Activated T-cell treated with anti-CD3 and anti-CD28 coated beads for 48 hours (primary cell): ENCODE measurements at places on chromosomes 5 and 9.
A peak's percentile ranks its signal among the peaks of the same experiment; 100 is the strongest.

DNA sequence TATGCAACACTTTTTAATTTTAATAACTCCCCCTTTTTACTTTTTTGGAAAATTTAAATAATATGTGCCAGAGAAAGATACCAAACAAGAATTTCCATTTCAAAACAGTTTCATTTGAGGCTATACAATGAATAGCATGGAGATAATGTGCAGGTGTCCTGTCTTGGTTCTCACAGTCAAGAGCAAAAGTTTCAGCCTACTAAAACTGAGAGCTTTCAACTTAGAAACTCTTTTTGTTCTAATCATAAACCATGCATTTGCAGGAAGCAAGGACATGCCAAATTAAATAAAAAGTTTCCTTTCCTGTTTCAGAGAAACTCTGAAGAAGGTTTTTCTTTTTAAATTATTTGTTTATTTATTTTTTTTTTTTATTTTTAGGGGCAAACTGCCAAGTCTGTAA, 1165.6 kb upstream of the SEMA6A start:
- DNase-seq: no peak

GRCh38 chr5:116178925-116179324, 94.1 kb downstream of the COMMD10 start:
- DNase-seq: no peak

GRCh38 chr9:1272488-1272887, 222.3 kb downstream of the DMRT2 start:
- DNase-seq: no peak

GRCh38 chr5:16930496-16930895, 5.6 kb downstream of the MYO10 start:
- DNase-seq: no peak

DNA sequence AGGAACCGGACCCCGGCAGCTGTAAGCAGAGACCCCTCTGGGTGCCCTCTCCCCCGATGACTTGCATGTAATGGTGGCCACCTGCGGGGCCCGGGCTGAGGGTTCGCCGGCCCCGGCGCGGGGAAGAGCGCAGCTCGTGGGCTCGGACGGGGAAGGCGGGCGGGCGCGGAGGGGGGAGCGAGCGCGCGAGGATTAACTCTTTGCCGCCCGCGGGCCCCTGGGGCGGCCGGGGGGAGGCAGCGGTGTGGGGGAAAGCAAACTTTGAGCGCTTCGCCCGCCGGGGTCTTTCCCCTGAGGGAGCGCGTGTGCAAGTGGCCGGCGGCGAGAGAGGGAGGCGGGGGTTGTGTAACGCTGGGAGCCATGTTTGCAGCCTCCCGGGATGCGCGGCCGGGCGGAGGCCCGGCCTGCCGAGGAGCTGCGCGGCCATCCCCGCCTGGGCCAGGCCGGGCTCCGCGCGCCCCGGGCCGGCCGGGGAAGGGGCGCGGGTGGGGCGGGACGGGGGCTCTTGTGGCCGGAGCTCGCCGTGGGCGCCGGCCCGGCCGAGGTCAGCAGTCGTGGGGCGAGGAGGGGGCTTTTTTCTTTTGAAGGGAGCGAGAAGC, 547 bp downstream of the ANP32B start:
- DNase-seq: peak; percentile 45

DNA sequence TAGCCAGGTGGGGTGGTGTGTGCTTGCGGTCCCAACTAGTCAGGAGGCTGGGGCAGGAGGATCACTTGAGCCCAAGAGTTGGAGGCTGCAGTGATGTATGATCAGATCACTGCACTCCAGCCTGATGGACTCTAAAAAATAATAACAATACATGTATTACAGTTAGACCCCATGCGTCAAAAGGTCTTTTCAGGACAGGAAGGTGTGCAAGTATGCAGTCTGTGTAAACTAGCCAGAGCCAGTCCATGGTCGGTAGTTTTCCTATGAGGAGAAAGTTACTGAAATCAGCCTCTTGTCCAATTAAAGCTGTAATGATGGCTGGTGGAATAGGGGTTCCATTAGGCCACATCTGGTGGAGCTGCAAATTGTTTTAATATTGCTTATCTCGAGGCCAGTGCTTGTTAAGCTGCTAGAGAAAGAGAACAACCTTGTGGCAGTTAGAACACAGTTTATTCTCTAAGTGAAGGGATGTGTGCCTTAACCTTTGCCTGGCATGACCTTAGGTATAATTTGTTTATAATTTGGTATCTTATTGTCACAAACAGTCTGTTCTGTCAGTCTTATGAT, 1.5 kb upstream of the STOM start:
- no peak for DNase-seq

GRCh38 chr5:134649163-134649835, 714 bp downstream of the SEC24A start:
- DNase-seq: no peak

GRCh38 chr5:156476678-156477077, 149.7 kb downstream of the SGCD start:
- no peak for DNase-seq

GRCh38 chr9:81656004-81656403, 33.3 kb downstream of the TLE1 start:
- DNase-seq: no peak

DNA sequence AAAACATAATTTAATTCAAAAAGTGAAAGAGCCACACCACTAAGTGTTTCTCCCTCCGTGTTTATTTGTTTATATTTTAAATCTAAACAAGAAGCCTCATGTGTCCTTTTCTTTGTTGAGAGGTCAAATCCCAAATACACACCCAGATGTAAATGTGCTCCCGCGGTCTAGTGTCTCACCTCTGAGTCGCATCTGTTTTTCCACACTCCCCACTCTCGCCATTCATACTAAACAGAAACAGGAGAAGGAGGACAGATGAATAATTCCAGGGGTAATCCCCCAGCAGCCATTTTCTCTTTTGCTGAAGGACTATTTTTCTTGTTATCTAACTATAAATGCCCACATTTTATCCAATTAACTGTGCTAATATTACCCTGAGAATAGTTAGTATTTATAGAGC, 361.6 kb upstream of the RIOK2 start:
- DNase-seq: no peak

DNA sequence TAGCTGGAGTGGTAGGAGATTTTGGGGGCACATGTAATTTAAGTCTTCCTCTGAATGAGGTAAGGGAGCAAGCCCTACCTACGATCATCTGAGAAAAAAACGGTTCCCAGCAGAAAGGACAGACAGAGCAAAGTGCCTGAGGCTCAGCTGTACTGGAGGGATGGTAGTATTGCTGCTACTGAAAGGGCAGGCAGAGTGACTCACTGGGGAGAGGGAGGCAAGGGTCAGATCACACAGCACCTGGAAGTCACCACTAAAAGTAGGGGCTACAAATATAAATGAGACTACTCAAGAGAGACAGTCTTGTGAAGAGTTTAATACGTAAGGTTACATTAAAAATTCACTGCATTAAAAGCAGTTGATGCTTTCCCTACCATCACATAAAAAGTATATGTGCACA, 75.9 kb downstream of the NFIB start:
- DNase-seq: no peak
